ENCODE measurements at places on chromosomes 11 and 22.

GRCh38 chr11:93041682-93042081 is 72.2 kb downstream of the MTNR1B start:
- no peak for DNase-seq

DNA sequence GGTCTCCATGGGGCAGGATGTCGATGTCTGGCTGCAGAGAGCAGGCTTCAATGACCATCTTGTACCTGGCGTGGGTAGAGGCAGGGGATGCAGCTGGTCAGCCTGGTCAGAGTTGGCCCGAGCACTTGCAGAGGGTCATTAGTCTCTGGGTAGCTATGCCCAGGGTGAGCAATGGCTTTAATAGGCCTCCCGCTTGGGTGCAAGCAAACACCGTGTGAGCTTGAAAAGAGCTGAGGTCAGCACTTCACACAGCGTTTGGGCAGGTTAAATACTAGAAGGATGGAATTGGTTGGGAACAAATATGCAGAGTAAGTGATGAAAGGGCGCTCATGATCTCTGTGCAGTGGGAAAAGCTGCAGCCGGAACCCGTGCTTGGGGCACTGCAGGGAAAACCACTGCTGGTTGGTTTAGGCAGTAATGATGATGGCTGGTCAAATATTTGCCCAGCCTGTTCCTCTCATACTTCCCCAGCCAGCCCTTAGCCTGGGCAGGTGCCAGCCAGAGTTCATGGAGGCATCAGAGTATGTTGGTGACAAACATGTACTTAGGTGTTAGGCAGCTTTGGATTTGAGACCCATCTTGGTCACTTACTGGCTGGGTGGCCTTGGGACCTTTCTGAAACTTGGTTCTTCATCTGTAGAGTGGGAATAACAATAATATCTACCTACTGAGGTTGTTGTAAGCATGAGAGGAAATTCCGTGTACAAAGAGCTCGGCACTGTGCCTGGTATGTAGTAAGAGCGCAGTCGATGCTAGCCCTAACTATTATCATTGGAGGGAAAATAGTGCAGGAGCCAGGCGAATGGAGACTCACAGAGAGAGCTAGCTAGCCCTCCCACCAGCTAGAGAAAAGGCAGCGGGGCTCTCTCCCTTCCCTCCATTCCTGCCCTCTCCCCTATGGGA is 25.2 kb upstream of the KCNJ11 start:
- DNase-seq = peak; percentile 91

- no peak for DNase-seq
Observed at GRCh38 chr11:64726867-64727530, 4.0 kb upstream of the NRXN2 start.

DNA sequence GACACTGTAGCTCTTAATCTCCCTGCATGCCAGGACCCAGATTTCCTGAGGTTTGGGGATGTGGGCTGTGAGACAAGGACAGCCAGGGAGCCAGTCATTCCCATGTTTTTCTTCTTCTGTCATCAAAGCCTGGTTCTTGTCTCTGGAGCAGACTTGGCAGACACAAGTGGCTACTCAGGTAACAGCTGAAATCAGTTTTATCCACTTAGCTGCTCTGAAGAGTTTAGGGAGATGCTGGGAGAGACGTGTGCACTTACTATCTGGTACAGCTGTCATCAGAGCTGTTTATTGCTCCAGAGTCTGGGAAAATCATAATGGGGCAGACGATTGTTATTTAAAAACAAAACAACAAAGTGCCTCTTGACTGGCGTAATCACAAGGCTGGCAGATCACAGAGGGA is 56.6 kb downstream of the CSNK2A3 start:
- no peak for DNase-seq

DNA sequence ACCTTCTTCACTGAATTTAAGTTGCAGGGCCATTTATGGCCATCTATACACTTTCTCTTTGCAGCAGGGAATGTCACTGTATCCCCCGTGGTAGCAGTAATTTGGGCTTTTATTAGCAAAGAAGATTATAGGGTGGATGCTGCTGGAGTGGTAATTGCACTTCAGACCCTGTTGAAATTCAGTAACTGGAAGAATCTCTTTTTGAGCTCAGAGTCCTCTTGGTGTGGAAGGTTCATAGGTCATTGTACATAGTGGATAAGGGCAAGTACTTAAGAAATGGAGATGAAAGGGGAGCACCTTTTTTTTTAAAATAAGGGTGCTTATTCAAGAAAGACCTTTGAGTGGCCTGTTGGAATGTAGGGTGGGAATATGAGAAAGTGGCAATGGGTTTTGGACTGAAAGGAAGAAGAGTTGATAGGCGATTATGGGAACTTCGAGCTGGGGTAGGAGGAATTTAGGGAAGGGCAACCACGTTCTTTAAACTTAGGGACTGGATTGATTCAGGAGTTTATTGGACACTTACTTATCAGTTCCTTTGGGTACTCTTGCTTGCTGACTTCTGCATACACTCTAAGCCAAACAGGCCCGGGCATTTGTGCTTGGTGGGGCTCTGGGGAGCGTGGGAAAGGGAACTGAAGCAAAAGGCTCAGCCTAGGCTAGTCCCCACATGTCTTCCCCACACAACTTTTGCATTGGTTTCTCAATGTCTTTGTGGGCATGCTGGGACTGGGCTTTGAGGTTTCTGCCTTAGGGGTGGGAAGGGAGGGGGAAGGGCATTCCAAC is 26.5 kb downstream of the CTNND1 start:
- DNase-seq = no peak

GRCh38 chr11:110061296-110061695 is 31.9 kb upstream of the ZC3H12C start:
- DNase-seq = no peak

DNA sequence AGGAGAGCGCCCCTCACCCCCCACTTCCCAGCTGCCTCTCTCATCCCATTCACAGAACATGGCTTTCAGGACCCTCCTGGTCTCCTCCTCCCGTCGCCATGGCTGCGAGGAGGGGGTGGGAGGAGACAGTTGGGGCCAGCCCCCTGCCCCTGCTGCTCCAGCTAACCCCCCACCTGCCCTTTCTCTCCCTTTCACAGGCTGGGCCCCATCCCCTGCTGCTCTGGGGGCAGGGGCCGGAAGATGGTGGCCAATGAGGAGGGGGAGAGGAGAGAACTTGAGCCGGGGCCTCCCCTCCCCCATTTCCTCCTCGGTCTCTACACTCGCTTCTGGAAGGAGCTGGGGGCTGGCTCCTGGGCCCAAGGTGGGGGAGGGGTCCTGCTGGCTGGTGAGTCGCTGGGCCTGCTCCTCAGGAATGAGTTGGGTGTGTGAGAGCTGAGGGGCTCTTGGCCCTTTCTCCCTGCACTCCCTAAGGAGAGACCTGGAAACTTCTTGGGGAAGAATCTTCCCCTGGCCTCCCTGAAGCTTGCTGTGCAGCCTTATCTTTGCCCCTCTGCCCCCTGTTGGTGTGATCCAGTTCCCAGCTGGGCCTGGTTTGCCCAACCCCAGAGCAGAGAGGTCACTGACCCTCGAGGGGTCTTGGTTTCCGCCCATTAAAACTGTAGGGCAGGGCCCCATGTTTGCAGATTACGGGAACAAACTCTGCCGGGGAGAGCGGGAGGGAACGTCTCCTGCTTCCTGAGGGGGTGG is 10.2 kb downstream of the YPEL4 start:
- DNase-seq = peak; percentile 35

DNA sequence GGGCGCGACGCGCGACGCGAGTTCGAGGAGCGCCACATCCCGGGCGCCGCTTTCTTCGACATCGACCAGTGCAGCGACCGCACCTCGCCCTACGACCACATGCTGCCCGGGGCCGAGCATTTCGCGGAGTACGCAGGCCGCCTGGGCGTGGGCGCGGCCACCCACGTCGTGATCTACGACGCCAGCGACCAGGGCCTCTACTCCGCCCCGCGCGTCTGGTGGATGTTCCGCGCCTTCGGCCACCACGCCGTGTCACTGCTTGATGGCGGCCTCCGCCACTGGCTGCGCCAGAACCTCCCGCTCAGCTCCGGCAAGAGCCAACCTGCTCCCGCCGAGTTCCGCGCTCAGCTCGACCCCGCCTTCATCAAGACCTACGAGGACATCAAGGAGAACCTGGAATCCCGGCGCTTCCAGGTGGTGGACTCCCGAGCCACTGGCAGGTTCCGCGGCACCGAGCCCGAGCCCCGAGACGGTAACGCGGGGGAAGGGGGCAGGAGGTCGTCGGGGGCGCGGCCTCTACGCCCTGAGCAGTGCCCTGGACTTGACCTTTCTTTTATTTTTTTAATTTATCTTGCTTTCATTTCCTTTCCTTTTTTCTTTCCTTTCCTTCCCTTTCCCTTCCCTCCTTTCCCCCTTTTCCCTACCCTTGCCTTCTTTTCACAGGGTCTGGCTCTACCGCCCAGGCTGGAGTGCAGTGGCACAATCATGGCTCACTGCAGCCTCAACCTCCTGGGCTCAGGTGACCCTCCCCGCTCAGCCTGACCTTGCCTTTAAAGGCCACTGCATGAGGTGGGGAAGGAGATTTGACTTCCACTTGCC is 5.0 kb downstream of the MPST start:
- no peak for DNase-seq

GRCh38 chr11:8757047-8757446 is 74.5 kb downstream of the RPL27A start:
- DNase-seq = no peak

- no peak for DNase-seq
Observed at GRCh38 chr11:71130106-71130505, 122.3 kb downstream of the SHANK2 start.
